ENCODE measurements at places on chromosomes 5 and 9. TPM values are rescaled to one million over a fixed set of nuclear protein-coding genes. Genes with fewer than 3 reads are reported as not detected.

DNA sequence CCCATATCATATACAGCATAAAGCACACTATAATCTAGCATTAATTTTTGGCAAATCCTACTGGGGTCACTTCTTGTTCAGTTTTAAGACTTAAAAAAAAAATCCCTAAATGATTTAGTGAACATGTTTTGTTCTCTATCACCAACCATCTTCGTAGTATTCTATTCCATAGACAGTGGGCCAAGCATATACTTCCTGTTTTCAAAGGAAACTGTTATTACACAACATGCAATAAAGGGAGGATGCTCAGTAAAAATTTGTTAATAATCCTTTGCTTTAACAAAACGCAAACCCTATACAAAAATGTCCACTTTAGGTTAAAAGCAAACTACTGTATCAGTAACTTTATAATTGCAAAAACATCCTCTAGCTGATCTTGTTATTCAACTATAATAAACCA, 13.0 kb downstream of the CCNH start:
- no peak for DNase-seq
- no peak overlapping the region for H3K4me3 ChIP-seq
- H3K36me3 ChIP-seq, result no peaks in the 10 kb centered on the region
- H3K27me3 ChIP-seq, result no peaks in the 10 kb centered on the region
- H3K4me1 ChIP-seq, result no peaks in the 10 kb centered on the region
- H3K27ac ChIP-seq, result no peak overlapping the region

DNA sequence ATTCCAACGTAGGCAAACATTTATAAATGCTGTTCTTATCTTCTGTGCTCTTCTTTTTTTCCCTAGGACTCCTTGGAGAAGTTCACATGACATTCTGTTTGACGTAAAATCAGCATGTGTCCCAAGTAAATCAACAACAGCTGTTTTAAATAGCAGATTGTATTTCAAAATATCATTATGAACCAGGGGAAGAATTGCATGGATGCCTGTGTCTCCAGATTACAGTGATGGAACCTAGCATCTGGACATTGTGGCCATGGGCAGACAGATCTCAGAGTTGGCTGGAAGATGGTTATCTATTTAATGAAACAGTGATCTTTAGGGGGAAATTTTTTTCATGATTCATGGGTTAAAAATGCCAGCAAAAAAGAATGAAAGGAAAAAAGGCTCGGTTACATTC, 222.0 kb downstream of the MAN2A1 start:
- H3K27ac ChIP-seq, result no peak overlapping the region
- no peaks in the 10 kb centered on the region for H3K4me1 ChIP-seq
- H3K36me3 ChIP-seq, result no peaks in the 10 kb centered on the region

Gene CEL
- 1.4 TPM for total RNA-seq

Gene OBP2B
- not detected for total RNA-seq

Gene ECM2
- 23.5 TPM for total RNA-seq

GRCh38 chr9:87554976-87555375, 57.3 kb downstream of the DAPK1 start:
- H3K27me3 ChIP-seq, result no peaks in the 10 kb centered on the region
- peak overlapping the region; percentile 26 for H3K27ac ChIP-seq
- no peaks in the 10 kb centered on the region for H3K4me1 ChIP-seq
- H3K36me3 ChIP-seq, result no peaks in the 10 kb centered on the region
- no peak overlapping the region for H3K4me3 ChIP-seq

DNA sequence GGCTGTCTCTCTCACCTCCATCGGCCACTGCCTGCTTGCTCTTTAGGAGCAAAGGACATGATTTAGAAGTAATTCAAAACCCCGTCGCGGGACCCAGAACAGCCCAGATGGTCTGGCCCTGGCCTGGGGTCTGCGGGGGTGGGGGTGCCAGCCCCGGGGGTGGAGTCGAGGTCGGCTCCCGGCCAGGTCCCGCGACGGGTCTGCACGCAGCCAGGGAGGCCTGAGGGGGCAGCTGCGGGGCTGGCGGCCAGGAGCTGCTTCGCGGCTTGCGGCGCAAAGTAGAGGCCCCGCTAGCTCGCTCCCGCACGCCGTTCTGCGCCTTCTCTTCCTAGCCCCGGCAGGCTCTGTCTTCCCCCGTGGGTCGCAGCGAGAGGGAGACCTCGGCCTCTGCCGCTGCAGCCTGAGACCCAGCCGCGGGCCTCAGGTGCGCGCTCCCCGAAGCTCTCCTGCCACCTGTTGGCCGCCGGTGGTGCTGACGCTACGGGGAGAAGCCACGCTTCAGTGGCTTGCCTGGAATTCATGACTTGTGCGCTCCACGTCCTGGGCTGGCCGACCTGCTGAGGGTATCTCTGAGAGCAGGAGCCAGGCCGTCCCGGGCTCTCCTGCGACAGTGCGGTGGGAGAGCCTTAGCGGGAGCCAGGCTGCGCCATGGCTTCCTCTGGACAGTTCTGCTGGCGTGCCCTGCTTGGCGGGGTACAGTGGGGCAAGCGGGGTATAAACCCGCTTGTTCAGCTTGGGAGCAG, 157.2 kb upstream of the PITX1 start:
- no peaks in the 10 kb centered on the region for H3K27me3 ChIP-seq
- no peak overlapping the region for H3K27ac ChIP-seq
- peak; percentile 38 for DNase-seq
- no peaks in the 10 kb centered on the region for H3K4me1 ChIP-seq

DNA sequence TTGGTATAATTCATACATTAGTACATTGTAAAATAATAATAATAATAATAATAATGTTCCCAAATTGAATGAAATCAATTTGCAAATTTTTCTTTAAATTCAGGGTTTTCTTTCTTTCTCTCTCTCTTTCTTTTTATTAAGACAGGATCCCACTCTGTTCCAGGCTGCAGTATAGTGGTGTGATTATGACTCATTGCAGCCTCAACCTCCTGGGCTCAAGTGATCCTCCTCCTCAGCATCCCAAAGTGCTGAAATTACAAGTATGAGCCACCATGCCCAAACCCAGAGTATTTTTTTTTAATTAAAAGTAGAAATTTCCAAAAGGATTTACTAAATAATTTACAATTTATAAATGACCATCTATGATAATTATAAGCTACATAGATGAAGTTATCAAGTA, 117.7 kb downstream of the HOMER1 start:
- H3K4me3 ChIP-seq, result no peak overlapping the region
- no peak overlapping the region for H3K27ac ChIP-seq
- no peak for DNase-seq
- H3K4me1 ChIP-seq, result no peaks in the 10 kb centered on the region

DNA sequence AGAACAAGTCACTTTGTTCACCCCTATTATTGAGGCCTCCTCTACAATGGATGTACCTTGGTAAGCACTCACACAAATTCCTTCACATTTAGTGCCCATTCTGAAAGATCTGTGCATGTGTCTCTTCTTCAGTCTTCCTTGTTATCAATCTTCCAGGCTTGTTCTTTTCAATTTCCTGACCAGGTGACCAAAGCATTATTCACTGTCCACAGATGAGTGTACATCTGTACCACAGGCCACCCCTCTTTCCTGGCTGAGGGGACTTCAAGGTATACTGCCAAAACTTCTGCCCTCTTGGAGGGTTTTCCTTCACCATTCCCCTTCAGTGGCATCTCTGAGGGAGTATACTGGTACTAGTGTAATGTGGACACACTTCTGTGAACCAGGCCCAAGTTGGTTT, 25.5 kb upstream of the STOM start:
- H3K36me3 ChIP-seq, result no peaks in the 10 kb centered on the region
- no peak overlapping the region for H3K4me3 ChIP-seq
- H3K27ac ChIP-seq, result no peak overlapping the region
- no peaks in the 10 kb centered on the region for H3K27me3 ChIP-seq
- no peaks in the 10 kb centered on the region for H3K4me1 ChIP-seq

Gene PCDHA7
- total RNA-seq, result not detected

Gene ABO
- total RNA-seq, result 0.77 TPM

All from uterus (tissue), 4 donors.